LHCN-M2 (cell line): ENCODE measurements at places on chromosomes 12 and 14.

DNA sequence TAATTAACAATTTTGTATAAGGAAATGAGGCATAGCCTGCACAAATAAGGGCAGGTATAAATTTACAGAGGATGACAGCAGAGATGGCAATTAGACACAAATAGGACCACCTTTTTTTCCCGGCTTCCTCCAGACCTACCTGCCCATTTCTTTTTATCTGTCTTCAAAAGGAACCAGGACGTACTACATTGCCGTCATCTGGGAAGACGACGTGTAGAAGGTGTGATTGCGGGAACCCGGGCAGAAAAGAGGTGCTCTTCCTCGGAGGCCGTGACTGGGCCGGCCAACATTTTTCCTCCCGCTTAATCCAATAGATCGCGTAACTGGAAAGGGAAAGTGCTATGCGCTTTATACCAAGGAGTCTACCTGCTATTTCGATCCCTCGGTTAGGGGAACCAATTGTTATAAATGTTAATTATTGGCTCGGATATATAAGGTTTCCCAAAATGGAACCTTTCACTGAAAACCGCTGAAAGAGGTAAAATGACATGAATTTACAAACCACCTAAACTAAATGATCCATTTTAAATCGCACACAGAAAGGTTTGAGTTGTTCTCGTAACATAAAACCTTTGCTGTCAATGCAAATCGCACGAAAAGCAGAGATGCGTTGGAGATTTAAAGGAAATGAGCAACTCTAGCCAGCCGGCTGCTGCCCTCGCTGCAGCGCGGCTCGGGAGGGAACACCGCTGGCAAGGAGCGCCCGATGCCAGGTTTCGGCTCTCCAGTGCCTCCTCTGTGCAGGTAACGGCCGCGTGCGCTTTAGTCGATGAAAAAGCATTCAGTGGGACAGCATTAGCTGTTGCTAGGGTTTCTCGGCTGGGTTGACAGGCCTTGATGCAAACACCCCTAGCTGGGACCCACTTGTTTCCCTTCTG lies 2.8 kb upstream of the SIX1 start:
- DNase-seq: peak; percentile 52

GRCh38 chr14:69275331-69275730 lies 15.4 kb downstream of the GALNT16 start:
- no peak for DNase-seq

DNA sequence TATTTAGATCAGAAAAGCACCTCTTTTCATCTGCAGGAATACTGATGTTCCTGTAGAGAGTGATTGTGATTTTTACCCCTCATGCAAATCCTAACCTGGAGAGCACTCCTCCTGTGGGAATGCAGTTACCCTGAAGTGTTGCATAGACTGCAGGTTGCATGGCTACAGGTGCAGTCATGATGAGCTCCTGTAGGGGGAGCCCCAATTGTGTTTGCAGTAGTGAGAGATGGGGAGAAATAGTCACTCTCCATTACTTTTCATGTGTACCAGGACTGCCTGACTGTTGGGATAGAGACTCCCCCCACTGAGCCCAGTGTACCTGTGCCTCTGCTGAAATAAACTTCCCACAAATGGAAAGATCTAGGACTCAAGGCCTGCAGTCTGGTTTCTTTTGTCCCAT lies 1086.5 kb downstream of the SLC6A15 start:
- no peak for DNase-seq

- no peak for DNase-seq
Observed at GRCh38 chr12:3222979-3223378, 145.8 kb downstream of the TSPAN9 start.

- DNase-seq: no peak
Observed at GRCh38 chr14:91464615-91465205, 45.4 kb downstream of the PPP4R3A start.

DNA sequence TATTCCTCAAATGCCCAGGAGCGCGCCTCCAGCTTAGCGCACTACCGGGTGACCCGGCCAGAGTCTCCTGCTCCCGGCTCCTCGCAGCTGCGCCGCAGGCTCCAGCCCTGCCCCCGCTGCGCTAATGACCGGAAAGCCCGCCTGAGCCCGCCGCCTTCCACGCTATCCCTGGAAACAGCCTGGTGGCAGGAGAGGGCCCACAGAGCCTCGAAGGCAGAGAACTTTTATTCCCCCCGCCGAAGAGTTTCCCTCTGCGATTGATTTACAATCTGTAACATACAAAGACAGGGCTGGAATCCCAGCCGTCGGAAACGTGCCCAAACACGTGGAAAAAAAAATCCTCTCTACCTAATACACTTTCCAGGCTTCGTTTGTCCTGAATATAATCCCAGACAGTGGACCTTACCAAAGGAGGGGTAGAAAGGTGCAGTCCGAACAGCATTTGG lies 1.5 kb downstream of the COL2A1 start:
- DNase-seq: no peak

DNA sequence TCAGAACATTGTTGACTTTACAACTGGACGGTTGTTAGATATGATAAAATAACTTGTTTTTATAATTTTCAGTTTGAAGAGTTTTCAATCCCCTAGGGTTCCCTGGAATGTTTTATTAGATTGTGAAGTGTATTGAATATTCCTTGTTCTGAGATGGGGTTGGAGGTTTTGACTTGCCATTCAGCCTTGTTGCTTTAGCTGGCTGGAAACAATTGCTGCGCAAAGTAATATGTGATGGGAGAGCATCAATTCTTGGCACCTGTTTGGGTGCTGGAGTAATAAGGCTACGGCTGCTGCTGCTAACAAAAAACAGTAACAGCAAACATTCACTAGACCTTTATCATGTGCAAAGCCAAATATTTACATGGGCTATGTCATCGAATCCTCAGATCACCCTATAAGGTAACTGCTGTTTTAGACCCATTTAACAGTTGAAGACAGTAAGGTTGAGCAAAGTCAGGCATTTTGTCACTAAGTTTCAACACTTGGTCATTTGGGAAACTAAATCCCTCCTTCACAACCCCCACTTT lies 241.0 kb upstream of the TBX3 start:
- no peak for DNase-seq

DNA sequence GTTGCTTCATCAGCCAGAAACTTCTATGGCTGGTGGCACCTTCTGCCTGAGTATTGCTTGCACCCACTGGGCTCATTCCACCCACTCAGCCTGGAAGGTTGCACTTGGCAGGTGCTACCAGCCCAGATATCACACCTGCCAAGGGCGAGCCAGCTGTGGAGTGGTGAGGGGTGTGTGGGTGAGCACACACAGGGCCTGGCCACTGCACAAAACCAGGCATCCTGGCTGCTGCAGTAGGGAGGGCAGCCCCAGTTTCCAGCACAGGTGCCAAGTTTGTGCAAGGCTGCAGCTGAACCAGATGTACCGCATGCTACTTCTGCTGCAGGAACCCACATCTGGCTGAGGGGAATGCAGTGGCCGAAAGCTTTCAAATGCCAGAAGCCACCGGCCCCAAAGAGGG lies 1147.8 kb downstream of the FSCB start:
- DNase-seq: no peak

- DNase-seq: no peak
Observed at GRCh38 chr12:4308334-4308950, 12.6 kb upstream of the TIGAR start.

GRCh38 chr12:67451206-67451605 lies 182.0 kb downstream of the CAND1 start:
- no peak for DNase-seq

DNA sequence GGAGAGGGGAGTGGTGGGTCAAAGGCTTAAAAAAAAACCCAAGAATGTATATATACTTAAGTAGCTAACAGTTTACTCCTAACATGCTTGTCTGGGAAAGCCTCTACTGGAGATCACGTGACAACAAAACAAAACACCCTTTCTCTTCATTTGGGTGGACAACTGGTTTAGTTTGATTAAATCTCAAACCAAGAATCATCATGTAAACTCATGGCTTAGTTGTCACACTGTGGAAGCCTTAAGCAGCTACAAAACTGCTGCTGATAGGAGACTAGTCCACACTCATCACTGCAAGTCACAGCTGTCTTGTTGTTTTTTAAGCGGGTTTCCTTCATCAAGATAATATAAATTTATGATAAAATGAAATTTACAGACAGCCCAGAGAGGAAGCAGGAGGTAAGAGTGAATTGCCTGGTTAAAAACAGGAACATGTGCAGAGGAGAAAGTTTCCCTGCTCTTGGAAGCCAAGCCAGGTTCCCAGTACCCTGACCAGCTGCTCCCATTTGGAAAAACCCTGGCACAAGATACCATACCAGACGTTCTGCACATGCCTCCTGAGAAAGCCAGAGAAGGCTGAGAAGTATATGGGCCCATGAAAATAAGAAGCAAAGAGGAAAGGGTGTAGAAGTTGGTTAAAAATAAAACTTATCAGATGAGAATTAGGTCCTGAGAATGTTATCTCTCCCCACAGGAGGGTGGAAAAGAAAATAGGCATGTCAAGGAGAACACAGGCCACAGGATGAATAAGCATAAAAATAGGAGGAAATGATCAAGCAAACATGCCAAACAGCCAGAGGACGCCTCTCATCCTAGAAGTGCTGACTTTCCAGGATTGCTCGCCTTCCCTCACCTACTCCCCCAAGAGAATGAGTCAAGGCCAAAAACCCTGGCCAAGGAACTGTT lies 34.0 kb downstream of the EGLN3 start:
- no peak for DNase-seq

DNA sequence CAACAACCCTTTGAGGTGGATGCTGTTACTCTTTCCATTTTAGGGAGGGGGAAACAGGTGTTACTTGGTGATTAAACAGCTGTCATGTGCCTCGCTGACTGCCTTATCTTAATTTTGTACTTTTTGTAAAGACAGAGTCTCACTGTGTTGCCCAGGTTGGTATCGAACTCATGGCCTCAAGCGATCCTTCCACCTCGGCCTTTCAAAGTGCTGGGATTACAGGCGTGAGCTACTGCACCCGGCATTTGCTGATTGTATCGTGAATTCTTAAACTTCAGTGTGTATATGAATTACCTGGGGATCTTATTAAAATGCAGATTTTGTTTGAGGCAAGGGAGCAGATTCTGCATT lies 659 bp downstream of the PSMD9 start:
- DNase-seq: no peak

DNA sequence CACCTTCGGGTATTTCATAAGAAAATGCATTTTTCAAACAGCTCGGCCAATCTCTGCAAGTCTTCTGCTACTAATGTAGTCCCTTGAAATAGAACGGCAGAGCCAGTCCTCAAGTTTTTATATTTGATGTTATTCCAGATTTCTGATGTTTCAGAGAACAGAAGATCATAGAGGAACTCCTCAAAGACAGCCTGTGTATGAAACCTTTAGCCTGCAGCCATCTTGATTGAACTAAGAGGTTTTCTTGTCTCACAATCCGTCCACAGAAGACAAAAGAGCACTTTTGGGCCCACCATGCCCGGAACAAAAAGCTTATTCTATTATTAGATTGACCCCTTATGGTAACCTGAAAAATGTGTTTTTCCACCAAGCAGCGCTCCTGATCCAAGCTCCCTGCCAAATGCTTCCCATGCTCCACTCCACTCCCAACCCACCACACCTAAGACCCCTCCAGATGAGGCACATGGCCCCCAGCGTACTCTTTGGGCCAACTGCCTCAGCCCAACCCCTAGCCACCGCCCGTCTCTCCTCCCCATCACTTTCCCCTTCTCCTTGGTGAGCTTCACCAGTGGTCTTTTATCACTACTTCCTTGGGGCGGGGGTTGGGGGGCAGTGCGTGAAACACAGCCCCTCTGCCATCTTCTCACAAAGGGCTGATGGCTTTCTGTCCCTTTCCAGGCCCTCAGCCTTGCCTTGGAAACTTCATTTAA lies 175.8 kb downstream of the CALM1 start:
- DNase-seq: no peak

DNA sequence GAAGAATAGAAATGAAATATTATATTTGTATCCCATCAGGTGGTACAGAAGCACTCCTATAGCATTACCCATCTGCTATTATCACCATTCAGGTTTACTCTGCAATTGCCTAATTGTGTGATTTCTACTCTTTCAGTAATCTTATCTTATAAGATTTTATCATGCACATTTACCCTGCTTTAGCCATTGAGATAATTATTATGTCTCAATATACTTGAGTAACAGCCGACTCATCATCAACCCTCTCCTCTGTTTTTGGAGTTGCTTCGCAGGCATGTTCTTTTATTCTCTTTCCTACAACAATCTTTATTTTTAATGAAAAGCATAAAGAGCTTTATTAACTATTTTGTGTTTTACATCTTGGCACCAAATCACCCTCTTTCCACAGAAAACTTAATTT lies 419.9 kb downstream of the LRIG3 start:
- no peak for DNase-seq

- DNase-seq: peak; percentile 23
Observed at GRCh38 chr12:109760031-109760929, 46.7 kb downstream of the FAM222A start.

DNA sequence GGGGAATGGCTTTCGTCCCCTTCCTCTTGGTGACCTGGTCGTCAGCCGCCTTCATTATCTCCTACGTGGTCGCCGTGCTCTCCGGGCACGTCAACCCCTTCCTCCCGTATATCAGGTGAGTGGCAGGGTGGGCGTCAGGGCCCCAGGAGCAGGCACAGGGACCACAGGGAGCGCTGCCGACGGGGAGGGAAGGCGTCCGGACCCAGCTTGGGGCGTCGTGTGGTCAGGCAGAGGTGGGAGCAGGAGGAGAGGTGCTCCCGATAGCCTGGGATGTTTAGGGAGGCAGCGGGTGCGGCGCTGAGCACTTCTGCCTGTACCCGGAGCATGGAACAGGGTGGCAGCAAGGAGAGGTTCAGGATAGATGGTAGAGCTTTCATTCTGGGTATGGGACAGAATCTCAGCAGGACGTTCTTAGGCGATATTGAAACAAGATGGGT lies 444 bp downstream of the DRAM1 start:
- DNase-seq: peak; percentile 25
